ENCODE measurements at places on chromosomes 16 and 17.

- DNase-seq, result no peak
Measured at GRCh38 chr17:45366691-45367090, 49.9 kb upstream of the MAP3K14 start.

GRCh38 chr16:79838496-79839259, 238.1 kb upstream of the MAF start:
- no peak for DNase-seq

- DNase-seq, result no peak
Measured at GRCh38 chr16:54505549-54506213, 219.1 kb upstream of the IRX3 start.

DNA sequence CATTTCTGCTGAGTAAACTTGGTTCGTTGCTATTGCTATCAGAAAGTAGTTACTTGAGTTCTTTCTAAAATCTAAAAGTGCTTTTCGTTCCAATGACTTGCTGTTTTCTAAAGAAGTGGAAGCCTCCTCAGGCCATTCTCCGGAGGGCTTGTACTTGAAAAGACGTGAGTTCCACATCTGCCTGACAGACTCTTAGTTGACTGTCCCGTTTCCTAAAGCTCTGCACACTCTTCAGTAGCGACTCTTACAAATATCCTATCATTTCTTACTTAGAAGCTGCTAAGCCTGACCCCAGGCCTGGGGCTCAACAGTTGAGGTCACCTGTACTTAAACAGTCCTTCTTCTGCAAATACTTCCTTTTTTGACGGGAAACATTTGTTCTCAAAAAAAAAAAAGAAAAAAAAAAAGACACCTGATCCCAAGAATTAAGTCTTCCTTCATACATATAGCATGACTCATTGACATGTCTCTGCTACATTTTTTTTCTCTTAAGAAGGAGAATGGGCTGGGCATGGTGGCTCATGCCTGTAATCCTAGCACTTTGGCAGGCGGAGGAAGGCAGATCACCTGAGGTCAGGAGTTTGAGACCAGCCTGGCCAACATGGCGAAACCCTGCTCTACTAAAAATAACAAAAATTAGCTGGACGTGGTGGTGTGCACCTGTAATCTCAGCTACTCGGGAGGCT, 61.5 kb downstream of the DHRS7C start:
- DNase-seq, result no peak

DNA sequence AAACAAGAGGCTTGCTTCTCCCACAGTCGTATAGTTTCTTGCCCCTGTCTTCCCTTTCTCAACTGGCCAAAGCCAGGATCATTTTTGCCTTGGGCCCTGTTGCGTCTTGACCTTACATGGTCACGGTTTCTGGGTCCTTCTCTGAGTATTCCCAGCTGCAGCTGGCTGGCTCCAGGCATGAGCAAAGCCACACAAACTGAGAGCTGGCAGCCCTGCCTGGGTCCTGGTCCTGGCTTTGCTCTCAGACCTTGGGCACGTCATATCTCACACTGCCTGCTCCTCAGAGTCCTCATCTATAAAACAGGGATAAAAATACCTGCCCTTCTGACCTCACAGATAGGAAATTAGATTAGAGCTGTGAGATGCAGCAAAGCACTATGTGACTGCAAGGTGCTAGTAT, 277.6 kb downstream of the CBLN1 start:
- DNase-seq, result no peak

Data from stimulated activated CD8-positive, alpha-beta memory T cell treated with anti-CD3 and anti-CD28 coated beads, Interleukin-7, amount 100 ng/mL, for 4 hours (primary cell).